Right ventricle myocardium inferior (tissue), 1 donor: ENCODE measurements at places on chromosomes 13 and 19. TPM values are rescaled to one million over a fixed set of nuclear protein-coding genes. Genes with fewer than 3 reads are reported as not detected.
A peak's percentile ranks its signal among the peaks of the same experiment; 100 is the strongest.

The MED29 gene
- 21.8 TPM for total RNA-seq

The ZNF490 gene
- 5.1 TPM for total RNA-seq

The NUDT19 gene
- 23.8 TPM for total RNA-seq

The GNA15 gene
- 2.9 TPM for total RNA-seq

The ZNF823 gene
- total RNA-seq: 4.2 TPM

The SSC5D gene
- total RNA-seq: 3.4 TPM

The INSR gene
- 73.5 TPM for total RNA-seq

The COL4A2 gene
- 126 TPM for total RNA-seq

The CYP4F8 gene
- not detected for total RNA-seq

The ZNF560 gene
- total RNA-seq: not detected

The IGFL2 gene
- not detected for total RNA-seq

DNA sequence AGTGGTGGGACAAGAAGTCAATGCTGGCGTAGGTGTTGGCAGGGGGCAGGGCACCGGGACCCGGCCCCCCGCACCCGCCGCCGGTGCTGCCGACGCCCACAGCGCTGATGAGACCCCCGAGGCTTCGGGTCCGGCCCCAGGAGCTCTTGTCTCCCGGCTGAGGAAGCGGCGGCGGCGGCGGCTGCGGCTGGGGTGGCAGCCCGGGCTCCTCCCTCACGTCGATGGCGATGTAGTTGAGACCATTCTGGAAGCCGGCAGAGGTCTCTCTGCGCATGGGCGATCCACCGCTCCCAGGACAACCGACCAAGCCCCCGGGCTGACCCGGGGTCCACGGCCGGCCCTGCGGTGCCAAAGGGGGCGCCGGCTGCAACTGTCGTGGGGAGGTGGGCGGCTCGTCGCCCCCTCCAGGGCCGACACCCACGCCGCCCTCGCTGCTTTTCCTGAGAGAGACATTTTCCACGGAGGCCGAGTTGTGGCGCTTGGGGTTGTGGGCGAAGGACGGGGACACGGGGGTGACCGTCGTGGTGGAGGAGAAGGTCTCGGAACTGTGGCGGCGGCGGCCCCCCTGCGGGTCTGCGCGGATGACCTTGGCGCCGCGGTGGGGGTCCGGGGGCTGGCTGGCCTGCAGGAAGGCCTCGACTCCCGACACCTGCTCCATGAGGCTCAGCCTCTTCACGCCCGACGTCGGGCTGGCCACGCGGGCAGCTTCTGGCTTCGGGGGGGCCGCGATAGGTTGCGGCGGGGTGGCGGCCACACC is 4.1 kb downstream of the IRS2 start:
- DNase-seq: peak; percentile 65

DNA sequence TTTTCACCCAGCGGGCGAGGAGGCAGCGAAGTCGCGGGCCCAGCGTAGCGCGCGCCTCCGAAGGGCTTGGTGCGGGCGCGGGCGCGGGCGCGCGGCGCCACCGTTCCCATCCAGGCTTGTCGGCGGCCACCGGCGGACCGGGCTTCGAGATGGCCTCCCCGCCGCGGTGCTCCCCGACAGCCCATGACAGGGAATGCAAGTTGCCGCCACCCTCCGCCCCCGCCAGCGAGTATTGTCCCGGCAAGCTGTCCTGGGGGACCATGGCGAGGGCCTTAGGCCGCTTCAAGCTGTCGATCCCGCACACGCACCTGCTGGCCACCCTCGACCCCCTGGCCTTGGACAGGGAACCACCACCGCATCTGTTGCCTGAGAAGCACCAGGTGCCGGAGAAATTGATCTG is at the start of gene WDR88:
TSS of gene WDR88 (plus strand) at position 94 of the 400 bp plus-strand sequence. CDS start at position 150, 56 bp downstream.
- no peak for DNase-seq

GRCh38 chr19:48175578-48175977 is 5.1 kb downstream of the ZSWIM9 start:
- no peak for DNase-seq

- DNase-seq: peak; percentile 30
Observed at GRCh38 chr19:30227012-30227621, 145.1 kb upstream of the ZNF536 start.

- DNase-seq: no peak
Observed at GRCh38 chr13:75339635-75340374, 142.2 kb downstream of the TBC1D4 start.

DNA sequence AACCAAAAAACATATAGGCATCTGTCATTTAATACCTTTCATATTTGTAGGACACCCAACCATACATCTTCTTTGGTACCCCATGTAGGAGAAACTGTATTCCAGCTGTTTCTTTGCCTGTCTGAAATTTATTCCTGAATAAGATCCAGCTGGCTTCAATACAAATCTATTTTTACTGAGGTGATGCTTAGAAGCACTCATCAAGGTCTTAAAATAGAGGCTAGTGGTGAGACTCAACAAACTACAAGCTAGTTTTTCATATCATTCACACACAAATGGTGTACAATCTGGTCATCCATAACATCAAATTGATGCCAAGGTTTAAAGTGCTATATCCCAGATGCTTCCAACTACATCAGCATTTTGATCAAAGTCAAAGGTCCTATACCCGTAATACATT is 1071.3 kb upstream of the MIR17HG start:
- DNase-seq: no peak

DNA sequence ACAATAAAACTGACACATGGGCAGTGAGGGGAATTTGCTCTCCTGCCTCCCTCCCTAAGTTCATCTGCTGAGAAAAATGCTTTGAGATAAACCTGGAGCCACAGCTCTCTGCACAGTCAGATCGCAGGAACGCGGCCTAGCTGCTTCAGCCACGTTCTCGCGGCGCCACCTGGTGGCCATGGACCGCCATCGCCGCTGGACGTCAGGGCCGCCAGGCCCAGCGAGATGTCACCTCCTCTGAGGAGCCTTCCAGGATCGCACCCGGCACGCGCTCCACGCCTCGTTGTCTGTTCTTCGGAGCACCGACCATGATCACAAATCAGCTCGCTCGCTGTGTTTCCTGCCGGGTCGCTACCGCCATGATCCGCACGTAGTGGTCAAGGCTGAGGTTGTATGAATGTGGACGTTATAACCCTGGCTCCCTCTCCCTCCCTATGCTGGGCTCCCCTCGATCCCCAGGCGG is 20.6 kb upstream of the USP29 start:
- peak; percentile 86 for DNase-seq

- DNase-seq: no peak
Observed at GRCh38 chr13:80083853-80084676, 256.9 kb downstream of the SPRY2 start.

DNA sequence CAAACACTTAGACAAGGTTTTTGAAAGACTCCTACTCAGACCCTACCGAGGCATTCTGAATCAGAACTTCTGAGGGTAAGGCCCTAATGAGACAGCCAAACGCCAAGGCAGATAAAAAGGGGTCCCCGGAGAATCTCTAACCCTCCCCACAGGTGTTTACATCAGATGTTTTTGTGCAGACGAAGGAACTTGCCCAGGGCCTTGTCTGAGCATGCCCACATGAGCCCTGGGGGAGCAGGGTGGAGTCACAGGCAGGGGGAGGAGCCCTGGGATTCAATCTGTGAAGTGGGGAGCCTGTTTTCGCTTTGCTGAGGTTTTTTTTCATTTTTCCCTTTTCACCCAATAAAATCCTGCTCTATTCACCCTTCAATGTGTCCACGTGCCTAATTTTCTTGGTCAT is 61.6 kb upstream of the MED4 start:
- DNase-seq: no peak

DNA sequence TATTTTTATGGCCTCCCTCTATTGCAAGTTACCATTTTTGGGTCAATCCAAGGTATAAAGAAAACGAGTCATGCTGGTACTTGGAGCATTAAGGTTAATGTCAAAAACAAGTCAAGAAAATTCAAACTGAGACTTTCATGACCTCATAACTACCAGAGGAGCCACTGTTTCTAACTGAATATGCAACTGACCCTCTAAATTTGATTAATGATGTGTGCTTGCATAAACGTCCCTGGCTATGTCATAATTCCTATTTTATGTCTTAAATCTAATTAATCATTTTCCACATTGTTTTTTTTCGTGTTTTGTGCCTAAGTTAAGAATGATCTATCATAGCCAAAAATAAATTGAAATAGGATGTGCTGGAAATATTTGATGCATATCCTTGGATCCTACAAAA is 396.7 kb upstream of the GPC6 start:
- no peak for DNase-seq

- no peak for DNase-seq
Observed at GRCh38 chr13:32501064-32501463, 37.5 kb downstream of the N4BP2L2 start.

- peak; percentile 74 for DNase-seq
Observed at GRCh38 chr19:10007371-10008183, 2.7 kb downstream of the COL5A3 start.

GRCh38 chr19:18521692-18522123 is at the start of gene ELL:
ELL (minus strand) TSS chr19:18522070; CDS start chr19:18522055, 15 bp downstream.
- DNase-seq: peak; percentile 76

- no peak for DNase-seq
Observed at GRCh38 chr13:71017607-71018006, 849.4 kb downstream of the DACH1 start.

GRCh38 chr19:40380199-40381037 is 9.6 kb downstream of the HIPK4 start:
- no peak for DNase-seq

DNA sequence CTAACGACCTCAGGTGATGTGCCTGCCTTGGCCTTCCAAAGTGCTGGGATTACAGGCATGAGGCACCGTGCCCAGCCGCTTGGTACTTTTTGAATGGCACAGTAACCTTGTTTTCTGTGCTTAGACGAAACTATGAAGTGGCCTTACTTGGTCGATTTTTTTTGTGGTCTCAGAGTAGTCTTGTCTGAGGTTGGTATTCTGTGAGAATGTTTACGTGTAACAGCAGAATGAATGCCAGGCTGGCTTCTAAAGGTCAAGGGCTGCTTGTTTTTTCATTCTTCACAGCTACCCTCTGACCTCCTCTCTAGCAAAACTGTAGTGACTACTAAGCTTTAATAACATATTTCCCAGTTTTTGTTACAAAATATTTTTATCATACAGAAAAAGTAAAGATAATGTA is 313.3 kb downstream of the GPC6 start:
- DNase-seq: no peak

DNA sequence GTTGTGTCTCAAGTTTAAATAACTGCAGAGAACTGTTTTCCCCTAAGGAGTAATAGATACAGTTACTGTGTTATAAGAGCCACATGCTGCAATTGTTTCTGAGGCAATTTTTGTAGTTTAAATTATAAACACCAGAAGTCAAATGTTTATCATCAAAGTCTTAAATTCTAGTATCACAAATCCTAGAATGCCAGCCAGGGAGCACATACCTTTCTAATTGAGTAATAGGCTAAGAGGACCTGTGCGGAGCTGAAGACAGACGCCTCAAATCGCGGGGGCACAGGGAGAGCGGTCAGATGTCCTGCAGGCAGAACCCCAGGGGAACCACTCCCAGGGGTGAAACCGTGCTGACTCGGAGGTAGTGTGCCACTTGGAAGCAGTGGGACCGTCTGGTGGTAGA is 65.2 kb upstream of the TNFRSF19 start:
- DNase-seq: no peak

GRCh38 chr13:34311251-34311650 is 493.3 kb downstream of the RFC3 start:
- DNase-seq: no peak

- DNase-seq: no peak
Observed at GRCh38 chr13:46119883-46120614, 15.2 kb upstream of the CPB2 start.

- no peak for DNase-seq
Observed at GRCh38 chr19:41994521-41994971, 516 bp upstream of the ATP1A3 start.
